ENCODE measurements at places on chromosomes 5 and 9.
A peak's percentile ranks its signal among the peaks of the same experiment; 100 is the strongest.

DNA sequence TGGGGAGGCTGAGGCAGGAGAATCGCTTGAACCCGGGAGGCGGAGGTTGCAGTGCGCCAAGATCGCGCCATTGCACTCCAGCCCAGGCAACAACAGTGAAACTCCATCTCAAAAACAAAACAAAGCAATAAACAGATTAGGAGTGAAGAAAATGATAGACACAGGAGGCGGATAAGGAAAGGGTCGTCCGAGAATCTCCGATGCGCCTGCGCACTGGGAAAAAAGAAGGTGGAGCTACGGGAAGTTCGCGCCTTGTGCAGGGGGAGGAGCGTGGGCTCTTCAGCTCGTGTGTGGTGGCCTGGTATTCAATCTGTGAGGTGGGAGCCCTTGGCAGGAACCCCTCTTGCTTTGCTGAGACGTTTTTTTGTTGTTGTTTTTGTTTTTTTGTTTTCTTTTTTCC is 47.3 kb downstream of the GNA14 start:
- DNase-seq, result no peak

- no peak for DNase-seq
These were observed 796 bp upstream of the GADD45G start for GRCh38 chr9:89603767-89604665.

GRCh38 chr9:7782400-7783120 is 17.0 kb downstream of the DMAC1 start:
- no peak for DNase-seq

DNA sequence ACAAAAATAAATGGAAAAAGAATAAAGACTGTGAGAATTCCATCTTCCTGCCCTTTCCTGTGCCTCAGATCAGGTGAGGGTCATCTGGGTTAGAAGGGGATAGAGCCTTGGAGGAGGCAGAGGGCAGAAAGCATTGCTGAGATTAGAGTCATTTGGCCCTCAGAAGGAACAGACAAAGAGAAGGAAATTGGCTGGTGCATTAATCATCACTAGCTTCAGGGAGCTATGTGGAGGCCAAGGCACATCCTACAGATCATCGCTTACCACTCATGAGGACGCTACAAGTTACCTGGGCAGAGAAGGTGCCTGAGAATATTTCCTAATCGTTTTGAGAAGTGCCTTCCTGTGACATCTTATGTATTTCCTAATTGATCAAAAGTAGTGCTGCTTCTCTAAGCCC is 74.5 kb downstream of the C7 start:
- no peak for DNase-seq

GRCh38 chr9:22203371-22204138 is 194.4 kb upstream of the CDKN2B start:
- DNase-seq, result no peak

DNA sequence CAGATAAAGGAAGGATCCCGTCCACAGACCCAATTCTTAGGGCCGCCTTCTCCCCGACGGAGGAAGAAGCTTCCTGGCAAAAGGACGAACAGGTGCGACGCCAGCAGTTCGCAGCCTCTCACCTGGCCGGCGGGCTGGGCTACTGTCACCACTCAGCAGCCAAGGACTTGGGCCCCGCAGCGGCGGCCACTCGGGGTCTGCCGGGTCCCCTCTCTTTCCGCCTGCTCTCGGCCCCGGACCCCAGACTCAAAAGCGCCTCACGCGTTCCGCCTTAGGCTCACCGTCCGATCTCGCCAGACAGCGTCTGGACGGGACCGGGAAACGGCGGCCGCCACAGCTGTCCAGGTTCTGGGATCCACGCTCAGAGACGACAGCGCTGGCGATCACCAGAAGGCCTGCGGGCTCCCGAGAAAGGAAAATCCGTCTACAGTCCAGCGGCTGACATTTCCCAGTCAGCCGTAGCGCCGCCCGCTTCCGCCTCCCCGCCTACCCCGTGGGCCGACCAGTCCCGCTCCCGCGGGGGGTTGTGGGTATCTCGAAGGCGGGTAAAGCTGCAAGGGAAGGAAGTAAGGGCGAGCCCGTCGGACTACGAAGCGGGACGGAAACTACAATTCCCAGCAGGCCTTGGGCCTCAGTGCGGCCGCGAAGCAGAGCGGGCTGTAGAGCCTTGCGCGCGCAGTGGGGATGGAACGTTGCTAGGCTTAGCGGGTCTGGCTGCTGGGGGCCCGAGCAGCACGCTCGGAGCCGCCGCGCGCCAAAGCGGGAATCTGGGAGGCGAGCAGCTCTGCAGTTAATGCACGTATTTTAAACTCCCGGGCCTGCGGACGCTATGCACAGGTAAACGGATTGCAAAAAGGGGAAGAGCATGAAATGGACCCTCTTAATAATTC is at the start of the genes LMBRD2 and SKP2:
LMBRD2 (minus strand) TSS at position 454 of the 890 bp plus-strand sequence. CDS start 8,538 bp downstream, outside the sequence.
SKP2 (plus strand) TSS at position 678 of the 890 bp plus-strand sequence; CDS start at position 830, 152 bp downstream.
- DNase-seq, result peak; percentile 92

DNA sequence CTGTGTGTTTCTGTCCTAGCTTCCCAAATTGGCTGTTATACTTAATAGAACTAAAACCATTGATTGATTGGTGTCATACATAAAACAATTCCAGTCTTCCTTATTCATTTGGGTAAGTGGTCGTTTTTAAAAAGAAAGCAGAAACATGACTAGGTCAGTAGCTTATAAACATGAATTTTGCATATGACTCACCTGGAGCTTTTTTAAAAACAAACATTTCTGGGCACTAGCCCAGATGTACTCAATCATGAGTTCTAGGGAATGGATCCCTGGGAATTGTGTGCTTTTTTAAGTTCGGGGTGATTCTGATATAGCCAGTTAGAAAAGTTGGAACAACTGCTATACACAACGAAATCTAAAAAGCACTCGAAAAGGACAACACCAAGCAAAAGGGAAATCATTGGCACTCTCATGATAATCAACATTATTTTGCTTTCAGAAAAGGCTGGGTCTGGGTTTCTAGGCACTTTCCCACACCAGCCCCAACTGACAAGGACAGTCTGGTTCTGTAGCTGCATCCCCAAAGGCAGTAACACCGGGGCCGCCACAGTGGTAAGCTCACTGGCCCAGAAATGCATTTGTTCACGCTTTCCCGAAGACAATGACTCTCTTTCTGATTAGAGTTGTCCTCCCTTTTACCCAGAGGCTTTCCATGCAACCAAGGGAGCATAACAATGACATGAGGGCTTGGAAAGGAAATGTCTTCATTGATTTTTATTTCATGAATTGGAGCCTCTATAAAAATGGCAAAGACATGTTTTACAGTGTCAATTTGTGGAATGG is 664.9 kb upstream of the WWC1 start:
- DNase-seq, result no peak

- no peak for DNase-seq
These were observed 7.0 kb upstream of the P4HA2 start for GRCh38 chr5:132234684-132235062.

- DNase-seq, result no peak
These were observed 26.0 kb upstream of the C9orf72 start for GRCh38 chr9:27599102-27599869.

DNA sequence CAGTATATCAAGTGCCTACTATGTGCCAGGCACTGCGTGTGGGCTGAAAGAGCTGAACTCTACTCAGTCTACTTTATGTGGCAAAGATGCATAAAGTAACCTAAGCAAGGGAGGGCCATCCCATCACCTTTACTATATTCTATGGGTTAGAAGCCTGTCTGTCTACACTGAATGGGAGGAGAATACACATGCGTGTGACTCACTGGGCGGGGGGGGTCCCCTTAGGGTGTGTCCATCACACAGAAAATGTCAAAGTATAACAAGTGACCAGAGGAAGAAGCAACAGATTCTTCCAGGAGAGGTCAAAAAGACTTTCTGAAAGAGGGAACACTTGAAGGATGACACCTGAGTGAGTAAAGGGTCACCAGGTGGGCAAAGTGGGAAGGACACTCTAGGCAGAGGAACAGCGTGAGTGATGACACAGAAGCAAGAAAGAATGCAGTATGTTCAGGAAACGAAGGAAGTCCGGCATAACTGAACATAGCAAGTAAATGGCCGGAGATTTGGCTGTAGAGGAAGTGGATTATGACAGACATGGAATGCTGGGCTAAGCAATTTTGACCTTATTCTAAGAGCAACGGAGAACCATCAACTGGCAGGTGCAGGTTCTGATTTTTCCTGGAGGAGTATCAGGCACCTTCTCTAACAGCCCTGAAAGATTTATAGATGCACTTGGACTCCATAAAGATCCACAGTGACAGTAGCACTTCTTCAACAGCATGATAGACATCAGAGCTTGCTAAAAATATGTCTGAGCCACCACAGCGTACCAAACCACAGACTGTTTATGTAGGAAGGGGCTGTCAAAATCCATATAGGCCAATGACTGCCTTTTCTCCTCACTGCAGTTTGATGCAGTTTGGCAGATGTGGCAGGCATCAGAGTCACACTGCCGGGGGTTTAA is 8.0 kb upstream of the WHRN start:
- no peak for DNase-seq

- DNase-seq, result no peak
These were observed at the start of the genes GBA2 and RGP1 for GRCh38 chr9:35748858-35749514. TSS of gene GBA2 (minus strand) at chr9:35749228. CDS start at chr9:35748704, 524 bp downstream. TSS of gene RGP1 (plus strand) at chr9:35749287. CDS start at chr9:35749756, 469 bp downstream.

- DNase-seq, result no peak
These were observed 125.5 kb downstream of the GABRB2 start for GRCh38 chr5:161421067-161421466.

DNA sequence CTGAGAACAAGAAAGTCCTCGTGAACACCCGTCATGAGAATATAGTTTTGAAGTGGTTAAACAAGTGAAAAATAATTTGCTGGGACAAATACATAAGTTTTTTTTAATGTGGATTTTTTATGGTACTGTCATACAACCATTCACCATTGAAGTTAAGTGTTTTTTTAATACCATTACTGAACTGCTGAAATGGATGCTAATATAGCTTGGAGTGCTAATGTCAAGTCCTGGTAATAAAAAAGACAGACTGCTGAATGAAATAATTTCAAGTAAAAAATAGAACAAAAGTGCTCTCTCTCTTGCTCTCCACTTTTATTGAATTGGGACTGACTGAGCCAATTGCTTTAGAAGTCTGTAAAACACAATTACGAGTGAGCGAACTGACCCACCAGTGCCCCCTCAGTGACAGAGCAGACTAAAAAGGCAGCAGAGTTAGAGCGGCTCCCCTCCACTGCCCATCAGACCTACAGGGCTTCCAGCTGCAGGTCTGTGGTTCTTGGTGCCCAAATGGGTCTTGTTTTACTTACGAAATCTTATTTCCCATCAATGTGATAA is 442.5 kb downstream of the BNC2 start:
- DNase-seq, result no peak

DNA sequence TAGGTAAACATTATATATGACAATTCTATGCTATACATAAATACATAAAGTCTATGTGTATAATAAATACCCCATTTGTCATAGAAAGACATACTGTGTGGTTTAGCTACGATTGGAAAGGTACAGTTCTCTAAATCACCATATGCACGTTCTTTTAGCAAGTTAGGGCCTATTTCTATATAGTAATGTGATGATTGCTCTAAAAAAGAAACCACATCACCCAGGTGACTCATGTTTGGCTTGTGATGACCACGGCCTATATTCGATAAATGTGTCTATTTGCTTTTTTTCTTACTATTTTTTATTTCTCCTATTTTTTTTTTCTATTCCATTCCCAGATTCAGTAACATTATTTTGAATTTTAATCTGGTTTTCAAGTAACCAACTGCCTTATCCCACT is 34.7 kb downstream of the RETREG1 start:
- DNase-seq, result no peak

DNA sequence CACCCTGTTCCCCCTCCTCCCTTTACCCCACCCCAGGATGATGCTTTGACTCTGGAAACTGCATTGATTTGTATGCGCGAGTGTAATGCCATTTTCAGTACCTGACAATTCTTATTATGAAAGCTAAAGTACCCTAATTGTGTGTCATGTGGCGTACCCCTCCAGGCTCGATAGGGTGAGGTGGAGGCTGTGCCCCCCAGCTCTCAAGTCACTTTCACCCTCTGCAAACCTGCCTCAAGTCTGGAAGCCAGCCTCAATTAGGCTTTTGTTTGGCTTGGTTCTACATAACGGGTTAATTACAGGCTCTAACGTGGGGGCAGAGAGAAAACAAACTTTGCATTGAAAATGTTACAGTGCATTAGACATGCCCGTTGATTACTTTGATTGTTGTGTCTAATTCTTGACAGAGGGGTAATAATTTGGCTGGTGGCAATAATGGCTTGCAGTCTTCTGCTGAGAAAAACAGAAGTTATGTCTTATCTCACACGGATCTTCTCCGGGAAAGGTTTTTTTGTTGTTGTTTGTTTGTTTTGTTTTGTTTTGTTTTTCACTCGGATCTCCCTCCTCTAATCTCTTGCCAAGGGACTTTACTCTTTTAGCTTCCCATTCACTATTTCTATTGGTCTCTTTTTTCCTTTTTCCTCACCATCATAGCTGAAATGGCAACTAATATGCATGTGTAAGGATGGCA is 12.6 kb downstream of the ISL1 start:
- no peak for DNase-seq

- DNase-seq, result no peak
These were observed 599 bp upstream of the MOCS2 start for GRCh38 chr5:53110156-53110555.

DNA sequence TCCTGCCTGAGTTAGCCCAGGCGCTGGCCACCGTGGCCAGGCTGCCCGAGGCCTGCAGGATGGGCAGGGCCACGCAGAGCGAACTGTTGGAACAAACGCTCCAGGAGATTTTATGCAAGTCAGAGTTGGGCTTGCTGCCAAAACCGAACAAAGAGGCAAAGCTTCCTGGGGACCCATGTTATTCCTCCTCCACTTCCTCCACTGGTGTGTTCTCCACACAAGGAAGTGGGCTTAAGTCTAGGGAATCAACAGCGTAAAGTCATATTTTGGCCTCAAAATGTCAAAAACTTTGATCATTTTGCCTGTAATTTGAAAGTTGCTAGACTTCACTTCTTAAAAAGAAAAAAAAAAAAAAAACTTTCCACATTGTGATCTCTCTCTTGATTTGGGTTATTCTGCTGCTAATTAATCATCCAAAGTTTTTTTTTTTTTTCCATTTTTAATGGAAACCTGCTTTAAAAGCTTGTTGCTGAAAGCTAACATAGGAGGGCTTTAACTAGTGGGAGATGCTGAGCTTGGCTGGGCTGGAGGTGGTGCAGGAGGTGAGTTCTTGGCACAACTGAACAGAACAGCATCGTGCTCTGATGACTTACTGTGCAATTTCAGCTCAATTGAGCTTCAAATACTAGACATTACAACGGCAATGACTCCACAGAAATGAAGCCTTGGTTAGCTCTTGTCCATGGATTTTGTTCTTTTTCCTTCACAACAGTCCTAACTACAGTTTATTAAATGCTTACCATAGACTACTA is 73.0 kb downstream of the PTPDC1 start:
- no peak for DNase-seq

DNA sequence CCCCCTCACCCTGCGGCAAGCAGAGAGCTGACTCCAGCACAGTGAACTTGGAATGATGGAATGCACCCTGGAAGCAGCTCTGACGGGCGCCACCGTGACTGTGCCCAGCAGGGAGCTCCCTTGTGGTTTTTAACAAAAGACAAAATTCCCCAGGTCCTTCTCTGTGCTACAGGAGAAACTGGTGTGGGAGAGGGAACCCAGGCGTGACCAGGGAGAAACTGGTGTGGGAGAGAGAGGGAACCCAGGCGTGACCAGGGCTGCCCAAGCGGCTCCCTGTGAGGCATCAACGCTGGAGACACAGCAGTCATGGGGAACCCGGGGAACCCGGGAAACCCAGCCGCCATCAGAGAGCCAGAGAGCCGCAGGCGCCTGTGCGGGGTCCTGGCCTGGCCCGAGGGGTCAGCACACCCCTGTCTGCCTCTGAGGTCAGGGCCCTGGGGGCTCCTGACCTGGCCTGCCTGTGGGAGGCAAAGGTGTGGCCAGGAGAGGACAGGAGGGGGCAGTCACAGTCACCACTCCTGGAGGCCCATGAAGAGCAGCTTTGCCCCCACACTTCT is 3.1 kb upstream of the AHRR start:
- no peak for DNase-seq

- no peak for DNase-seq
These were observed 13.2 kb upstream of the C5orf58 start for GRCh38 chr5:170219615-170220014.

All from stimulated activated CD8-positive, alpha-beta memory T cell treated with anti-CD3 and anti-CD28 coated beads, Interleukin-12 subunit alpha, Interleukin-12 subunit beta, amount 100 ng/mL, for 1 hour (primary cell).